ENCODE measurements at places on chromosomes 16 and 17.

- peak; percentile 36 for DNase-seq
Observed at GRCh38 chr16:81496742-81497141, 52.1 kb downstream of the CMIP start.

DNA sequence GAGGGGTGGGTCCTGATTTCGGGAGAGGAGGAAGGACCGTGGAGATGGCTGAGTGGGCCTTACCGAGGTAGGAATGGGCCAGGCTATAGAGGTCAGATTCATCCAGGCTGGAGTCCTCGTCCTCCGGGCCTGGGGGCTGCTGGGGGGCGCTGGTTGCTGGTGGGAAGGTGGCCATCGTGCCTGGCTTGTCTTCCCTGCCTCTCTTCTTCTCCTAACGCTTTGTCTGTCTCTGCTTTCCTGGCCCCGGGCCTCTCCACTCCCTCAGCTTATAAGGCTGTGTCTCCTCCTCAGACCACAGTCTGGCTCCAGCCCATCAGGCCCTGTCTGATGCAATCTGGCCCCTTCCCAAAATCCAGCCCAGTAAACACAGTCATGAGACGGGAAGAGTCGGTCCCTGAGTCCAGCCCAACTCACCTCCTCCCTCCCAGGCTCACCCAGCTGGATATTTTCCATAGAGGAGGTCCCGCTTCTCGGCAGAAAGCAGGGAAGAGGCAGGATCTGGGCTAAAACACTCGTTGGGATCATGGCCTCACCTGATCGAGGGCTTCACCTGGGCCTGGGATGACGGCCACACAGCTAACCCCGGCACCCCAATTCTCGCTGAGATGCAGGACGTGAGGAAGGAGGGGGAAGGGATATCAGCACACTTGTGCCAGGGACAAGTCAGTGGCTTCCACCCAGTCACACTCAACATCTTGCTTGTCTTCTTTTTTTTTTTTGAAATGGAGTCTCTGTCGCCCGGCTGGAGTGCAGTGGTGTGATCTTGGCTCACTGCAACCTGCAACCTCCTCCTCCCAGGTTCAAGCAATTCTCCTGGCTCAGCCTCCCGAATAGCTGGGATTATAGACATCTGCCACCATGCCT is at the start of gene NUPR1:
NUPR1 (minus strand) TSS at position 242 of the 864 bp plus-strand sequence; CDS start at position 175, 67 bp downstream.
- DNase-seq, result peak; percentile 90

DNA sequence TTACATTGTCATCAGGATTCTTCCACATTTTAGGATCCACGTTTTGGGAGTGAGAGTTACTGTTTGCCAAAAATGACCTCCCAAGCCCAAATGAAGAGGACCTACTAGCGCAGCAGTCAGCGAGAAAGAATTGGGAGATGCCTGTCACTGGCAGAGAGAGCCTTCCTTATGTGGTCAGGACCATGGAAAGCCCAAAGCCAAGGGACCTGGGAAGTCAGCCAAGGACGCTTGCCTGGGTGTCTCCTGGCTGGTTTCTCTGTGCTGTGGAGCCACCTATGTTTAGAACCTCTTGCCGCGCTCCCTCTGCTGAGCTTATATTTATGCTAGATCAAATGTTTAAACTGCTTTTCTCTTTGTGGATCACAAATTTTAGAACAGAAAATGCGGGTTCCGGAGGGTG is 24.9 kb upstream of the RHBDL3 start:
- no peak for DNase-seq

GRCh38 chr16:19883966-19884485 is 622 bp downstream of the GPRC5B start:
- peak; percentile 53 for DNase-seq

DNA sequence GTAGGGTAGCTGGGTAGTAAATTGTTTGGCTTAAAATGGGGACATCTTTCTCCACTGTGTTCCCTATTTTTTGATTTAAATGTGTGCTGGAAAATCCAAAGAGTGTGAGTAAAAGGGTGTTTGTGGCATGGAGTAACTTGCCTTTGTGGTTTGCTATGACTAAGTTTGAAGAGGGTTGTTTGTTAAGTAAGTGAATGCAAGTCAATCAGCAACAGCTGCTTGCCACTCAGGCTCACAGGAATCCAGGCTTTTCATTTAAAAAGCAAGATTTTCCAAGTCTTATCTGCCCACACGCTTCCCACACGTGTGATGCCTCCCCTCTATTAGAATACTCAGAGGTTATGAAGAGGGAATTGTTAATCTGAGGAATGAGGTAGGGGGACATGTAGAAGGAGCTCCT is 847.7 kb upstream of the RBFOX1 start:
- DNase-seq, result no peak

GRCh38 chr16:14286368-14287230 is 215.5 kb downstream of the MRTFB start:
- peak; percentile 48 for DNase-seq

- no peak for DNase-seq
Observed at GRCh38 chr16:14362774-14363371, 267.2 kb downstream of the PARN start.

- DNase-seq, result peak; percentile 76
Observed at GRCh38 chr16:56669005-56669839, at the start of gene MT1H. MT1H (plus strand) TSS chr16:56669814; CDS start chr16:56669885, 71 bp downstream.
